ENCODE measurements at places on chromosomes 1 and 21.
A peak's percentile ranks its signal among the peaks of the same experiment; 100 is the strongest.

- DNase-seq, result no peak
Observed at GRCh38 chr21:34673006-34673405, 4.2 kb downstream of the CLIC6 start.

DNA sequence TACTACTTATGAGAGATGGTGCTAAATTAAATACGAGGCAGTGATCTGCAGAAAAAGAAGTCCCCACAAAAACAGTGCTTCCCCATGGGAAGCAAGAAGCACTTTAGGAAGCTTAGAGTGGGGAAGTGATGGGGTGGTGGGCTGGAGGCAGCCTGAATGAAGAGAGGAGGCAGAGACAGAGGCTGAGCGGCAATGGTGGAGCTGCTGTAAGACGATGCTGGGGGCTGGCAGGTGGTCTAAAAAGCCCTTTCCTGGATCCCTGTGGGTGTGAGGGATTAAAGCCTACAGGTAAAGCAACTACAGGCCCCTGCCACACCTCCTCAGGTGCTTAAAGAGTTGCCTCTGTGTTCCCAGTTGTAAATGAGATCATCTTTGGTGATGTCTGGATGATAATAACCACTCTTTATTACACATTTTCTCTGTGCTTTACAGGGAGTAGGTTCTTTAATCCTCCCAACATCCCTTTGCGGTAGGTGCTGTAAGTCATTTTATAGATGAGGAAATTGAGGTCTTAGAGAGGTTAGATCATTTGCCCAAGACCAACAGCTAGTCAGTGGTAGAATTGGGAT is 39.2 kb downstream of the CNN3 start:
- no peak for DNase-seq

DNA sequence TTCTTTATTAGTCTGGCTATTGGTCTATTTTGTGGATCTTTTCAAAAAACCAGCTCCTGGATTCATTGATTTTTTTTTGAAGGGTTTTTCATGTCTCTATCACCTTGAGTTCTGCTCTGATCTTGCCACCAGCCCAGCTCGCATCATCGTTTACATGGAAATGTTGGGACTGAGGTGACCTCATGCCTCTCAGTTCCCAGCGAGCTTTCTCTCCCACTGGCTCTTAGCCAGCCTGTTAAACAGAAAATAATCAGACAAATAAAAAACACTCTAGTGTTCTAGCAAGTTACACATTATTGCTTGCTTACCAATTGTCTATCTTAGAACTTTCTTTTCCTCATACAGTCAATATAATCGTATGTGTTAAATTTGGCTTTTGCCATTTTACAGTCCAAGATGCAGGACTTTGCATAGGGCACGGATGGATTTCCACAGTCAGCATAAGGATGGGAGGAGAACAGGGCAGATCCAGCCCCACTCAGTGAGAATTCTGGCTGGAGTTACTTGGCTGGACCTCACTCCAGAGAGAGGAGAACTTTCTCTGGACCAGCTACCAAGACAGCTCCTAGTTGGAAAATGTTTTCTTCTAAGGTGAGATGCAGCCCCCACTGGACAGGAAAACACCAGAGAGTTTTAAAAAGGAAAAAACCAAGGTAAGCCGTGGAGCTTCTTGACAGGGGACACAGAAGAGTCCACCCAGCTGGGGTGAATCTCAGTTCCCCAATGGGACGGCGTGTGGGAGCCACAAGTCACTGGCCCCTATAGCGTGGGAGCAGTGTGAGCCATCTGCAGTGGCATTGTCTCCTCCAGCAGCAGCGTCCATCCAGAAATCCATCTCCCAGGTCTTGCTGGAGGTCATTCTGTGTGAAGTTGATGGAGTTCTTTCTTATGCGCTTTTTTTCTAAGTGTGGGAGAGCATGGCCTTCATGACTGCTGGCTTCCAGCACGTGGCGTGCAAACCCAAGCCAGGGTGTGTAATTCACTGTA is 17.6 kb downstream of the PGBD2 start:
- DNase-seq, result peak; percentile 34

- DNase-seq, result no peak
Observed at GRCh38 chr21:34881839-34882371, 167.2 kb downstream of the RUNX1 start.

DNA sequence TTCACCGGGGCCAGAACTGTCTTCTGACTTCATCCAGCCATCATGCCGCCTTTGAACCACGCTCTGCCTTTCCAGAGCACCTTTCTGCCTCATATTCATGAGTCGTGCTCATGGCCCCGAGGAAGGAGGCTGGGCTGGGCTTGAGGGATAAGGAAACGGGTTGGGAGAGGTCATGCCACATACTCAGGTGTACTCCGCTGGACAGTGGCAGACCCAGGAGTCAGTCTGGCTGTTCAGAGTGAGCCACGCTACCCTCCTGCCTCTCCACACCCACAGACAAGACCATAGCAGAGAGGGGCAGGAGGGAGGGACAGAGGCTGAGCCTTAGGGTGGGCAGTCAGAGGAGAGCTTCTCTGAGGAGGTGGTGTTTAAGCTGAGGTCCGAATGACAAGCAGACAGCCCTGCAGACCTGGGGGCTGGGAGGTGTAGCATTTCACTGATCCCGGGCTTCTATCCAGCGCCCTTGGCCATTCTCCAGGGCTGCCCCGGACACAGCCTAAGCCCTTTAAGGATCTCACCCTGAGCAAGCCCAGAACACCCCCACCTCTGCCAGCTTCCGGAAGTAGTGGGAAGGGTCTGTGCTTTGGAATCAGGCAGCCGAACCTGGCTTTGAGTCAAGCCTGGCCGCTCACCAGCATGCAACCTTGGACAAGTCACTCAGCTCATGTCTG is 102.3 kb downstream of the LACTBL1 start:
- DNase-seq, result peak; percentile 77

GRCh38 chr1:234556245-234556943 is 53.6 kb downstream of the IRF2BP2 start:
- no peak for DNase-seq

- DNase-seq, result no peak
Observed at GRCh38 chr21:44667612-44668011, 885 bp upstream of the KRTAP12-2 start.

DNA sequence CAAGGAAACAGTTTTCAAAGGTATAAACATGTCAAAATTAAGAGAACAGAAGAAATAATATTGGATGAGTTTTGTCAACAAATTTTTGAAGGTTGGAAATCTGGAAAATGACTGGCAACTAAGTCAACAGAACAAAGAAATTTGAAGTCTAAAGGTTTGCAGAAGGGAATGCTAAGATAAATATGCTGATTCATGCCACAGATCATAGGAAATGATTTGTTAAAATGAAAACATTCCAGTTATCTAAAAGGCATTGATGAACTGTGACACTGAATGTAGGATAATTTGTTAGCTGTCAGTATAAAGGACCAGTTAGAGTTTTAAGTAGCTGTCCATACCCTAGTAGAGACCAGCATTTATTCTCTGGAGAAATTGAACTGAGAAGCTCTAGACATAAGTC is 157.9 kb upstream of the CHRM3 start:
- no peak for DNase-seq

DNA sequence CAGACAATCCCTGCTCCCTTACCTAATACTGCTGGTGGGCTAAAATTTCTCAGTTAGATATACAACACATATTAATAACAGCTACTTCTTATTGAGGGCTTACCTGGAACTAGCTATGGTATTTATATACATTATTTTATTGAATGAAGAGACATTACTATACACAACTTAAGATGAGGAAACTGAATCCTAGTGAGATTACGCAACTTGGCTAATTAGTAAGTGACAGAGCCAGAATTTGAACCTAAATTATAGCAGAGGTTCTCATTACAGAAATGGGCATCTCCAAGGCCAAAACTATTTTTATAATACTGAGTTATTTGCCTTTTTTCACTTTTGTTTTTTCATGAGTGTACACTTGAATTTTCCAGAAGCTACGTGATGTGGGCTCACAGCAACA is 44.5 kb upstream of the SMYD2 start:
- no peak for DNase-seq

DNA sequence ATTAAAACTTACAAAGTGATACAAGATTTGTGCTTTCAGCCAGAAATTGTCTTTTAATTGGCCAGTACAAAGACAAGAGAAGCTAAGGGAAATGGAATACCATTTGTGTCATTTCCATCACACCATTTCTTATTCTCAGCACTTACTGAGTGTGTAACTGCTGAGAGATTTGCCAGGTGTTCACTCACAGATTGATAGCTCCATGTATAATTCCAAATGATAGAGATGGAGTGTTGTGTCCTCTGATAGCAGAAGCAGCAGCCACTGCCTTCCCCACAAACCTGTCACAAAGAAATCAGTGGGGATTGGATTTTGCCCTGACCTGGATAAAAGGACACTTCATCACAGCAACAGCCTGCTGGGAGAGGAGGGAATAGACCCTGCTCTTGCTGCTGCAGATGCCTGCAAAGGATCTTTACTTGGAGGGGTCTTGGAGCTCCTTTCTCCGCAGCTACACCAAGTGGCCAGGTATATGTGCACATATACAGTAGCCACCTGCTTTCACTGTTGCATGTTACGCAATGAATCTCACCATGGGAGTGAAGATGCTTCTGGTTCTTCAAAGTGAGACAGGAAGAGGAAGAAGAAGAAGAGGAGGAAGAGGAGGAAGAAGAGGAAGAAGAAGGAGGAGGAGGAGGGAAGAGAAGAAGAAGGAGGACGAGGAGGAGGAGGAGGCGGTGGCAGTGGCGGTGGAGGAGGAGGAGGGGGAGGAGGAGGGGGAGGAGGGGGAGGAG is 78.7 kb upstream of the KCNJ15 start:
- no peak for DNase-seq

- no peak for DNase-seq
Observed at GRCh38 chr21:45551316-45551715, 9.1 kb upstream of the SLC19A1 start.

DNA sequence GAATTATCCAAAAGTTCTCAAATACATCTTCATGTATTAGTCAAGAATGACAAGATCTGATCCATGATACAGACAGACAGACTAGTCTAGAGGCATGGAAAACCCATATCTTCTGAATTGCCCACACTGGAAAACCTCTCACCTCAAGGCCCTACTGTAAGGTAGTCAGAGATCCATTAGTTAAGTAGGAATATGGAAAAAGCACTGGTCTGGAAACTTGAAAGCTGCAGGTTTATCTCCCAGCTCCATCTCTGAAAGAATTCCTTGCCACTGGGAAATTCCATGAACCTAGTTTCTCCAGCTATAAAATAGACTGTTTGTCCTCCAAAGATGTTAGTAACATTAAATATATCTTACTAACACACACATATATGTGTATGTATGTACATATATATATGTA is 169.2 kb downstream of the AKT3 start:
- no peak for DNase-seq

- no peak for DNase-seq
Observed at GRCh38 chr1:57007948-57008347, 42.1 kb upstream of the C8B start.

GRCh38 chr1:172826096-172826741 is 167.3 kb downstream of the FASLG start:
- DNase-seq, result no peak

DNA sequence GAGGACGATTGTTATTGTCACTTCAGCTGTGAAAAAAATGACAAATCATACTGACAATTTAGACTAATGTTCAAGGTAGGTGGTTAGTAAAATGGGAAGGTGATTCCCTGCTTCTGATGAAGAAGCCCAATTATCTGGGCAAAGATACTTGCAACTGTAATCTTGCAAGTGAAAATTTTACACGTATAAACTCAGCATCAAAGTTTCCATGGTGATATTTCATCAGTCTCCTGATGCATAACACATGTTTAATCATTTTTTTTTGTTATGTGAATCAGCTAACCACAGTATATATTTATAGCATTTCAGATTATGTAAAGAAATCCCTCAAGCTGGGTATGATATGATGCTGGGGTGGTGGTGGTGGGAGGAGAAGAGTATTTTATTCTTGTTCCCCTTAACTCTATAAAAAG is 16.4 kb upstream of the KCNK1 start:
- no peak for DNase-seq

DNA sequence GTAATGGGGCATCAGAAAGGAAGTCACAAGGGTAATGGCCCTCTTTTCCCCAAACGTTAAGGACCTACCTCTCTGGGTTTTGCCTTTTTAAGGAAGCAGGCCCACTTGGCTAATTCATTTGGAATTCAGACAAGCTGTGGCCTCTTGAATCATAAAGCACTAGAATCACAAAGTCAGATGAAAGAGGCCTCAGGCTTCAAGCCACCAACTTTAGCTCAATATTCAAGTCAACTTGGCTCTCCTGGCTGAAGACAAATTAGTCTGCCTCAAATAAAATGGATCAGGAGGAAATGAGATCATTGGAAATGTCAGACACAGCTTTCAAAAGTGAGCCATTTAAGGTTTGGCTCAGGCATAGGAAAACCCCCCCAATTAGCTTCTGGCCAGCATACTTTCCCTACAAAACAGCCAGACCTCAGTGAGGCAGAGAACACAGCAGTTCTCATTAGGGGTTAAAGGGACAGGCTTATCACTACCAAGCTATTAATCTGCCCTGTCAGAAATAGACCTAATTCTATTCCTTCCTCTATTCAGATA is 34.3 kb downstream of the SLC35D1 start:
- no peak for DNase-seq

- DNase-seq, result no peak
Observed at GRCh38 chr1:24454673-24455072, 39.1 kb downstream of the NIPAL3 start.

GRCh38 chr1:111821121-111821745 is 65.5 kb downstream of the DDX20 start:
- no peak for DNase-seq

DNA sequence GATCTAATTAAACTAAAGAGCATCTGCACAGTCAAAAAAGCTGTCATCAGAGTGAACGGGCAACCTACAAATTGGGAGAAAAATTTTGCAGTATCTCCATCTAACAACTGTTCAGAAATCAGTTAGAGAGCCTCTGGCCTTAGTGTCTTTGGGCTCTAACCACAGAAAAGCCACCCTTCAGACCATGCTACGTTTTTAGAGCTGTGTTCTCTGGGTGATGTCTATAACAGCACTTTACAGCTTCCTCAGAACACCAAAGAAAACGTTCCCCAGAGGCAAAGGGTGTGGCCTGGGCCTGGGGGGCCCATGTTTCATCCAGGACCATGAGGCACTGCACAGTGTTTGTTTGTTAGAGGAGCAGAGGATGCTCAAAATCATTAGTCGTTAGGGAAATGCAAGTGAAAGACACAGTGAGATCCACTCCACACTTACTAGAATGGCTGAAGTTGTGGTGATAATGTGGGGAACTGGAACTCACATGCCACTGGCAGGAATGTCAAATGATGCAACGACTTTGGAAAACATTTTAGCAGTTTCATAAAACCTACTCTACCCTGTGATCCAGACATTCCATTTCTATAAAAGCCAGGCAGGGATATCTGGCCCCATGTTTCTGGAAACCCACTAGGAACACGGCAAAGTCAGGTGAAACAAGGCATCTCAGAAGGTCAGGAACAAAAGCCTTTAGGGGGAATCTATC is 250.4 kb upstream of the HOOK1 start:
- no peak for DNase-seq

GRCh38 chr21:43669828-43670605 is 10.7 kb downstream of the RRP1B start:
- DNase-seq, result no peak

DNA sequence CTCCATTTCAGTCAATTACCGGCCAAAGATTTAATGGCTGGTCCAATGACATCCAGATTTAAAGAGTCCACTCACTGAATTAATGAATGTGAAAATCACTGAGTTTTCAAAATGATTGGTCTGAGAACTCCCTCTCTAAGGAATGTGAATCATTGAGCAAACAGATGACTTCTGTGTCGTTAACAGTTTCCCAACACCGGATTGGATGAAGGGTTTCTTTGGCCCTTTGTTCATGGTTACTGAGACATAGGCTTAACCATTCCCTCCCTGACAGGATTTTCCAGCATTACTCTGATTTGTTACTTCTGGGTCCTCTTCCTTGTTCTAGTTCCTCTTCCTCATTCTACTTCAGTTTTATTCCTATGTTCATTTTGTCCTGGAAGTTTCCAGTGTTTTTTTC is 1.5 kb upstream of the CLDN17 start:
- no peak for DNase-seq

All from NCI-H2029 treated with DMSO at 0.1 percent for 48 hours (cell line).